Ecto neural progenitor cell (in vitro differentiated cells): ENCODE measurements at places on chromosomes 5 and 9.

GRCh38 chr5:17216974-17217492 is 398 bp upstream of the BASP1 start:
- DNase-seq: peak; percentile 81

- no peak for DNase-seq
Observed at GRCh38 chr5:116494784-116495450, 79.7 kb downstream of the SEMA6A start.

- DNase-seq: no peak
Observed at GRCh38 chr9:132193227-132194124, 31.6 kb downstream of the NTNG2 start.

DNA sequence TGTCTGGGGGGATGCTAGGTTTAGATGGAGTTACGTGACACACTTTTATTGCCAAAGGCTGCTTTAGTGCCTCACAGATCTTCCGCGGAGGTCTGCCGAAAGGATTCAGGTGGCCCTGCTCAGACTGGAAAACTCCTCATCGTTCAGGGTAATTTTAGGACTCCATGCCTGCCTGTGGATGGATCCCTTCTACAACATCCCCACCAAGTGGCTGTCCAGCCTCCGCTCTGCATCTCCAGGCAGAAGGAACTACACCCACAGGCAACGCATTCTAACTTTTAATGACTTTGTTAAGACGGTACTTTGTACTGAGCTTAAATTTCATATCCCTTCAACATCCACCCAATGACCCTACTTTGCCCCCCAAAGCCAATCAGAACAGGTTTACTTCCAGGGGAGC is 29.4 kb downstream of the ATPSCKMT start:
- no peak for DNase-seq

DNA sequence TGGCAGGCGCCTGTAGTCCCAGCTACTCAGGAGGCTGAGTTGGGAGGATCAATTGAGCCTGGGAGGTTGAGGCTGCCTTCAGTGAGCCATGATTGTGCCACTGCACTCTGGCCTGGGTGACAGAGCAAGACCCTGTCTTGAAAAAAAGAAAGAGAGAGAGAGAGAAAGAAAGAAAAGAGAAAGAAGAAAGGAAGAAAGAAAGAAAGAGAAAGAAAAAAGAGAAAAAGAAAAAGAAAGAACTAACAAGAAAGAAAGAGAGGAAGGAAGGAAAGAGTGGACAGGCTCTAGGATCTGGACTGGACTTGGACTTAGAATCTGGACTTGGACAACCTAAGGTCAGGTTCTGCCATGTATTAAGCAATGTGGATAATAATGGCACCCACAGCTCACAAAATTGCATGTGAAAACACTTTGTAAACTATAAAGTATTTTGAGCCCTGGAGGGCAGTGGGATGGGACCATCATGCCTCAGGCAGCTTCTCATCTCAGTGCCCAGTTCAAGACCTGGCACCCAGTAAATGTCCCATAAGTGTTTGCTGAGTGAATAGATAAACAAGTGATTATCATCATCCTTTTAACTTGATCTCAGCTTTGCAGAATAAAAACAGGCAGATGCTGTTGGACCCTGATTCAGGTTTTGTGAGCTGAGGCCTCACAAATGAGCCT is 12.8 kb upstream of the PHF19 start:
- no peak for DNase-seq

DNA sequence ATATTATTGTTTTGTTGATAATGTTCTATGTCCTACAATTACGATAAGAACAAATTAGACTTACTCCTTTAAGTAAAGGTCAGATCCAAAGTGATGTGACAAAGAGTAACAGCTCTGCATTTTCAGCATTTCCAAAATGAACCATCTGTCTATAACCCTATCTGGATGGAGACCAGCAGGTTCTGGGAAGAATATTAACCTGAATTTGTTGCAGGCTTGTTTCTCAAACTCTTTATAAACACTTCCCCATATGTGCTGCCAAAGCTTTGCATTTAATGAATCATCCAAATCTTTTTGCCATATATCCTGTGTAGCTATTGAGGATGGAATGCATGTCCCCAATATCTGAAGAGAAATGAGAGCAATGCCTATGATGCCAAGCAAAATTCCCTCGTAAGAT is 198.9 kb upstream of the SLC27A6 start:
- DNase-seq: no peak

DNA sequence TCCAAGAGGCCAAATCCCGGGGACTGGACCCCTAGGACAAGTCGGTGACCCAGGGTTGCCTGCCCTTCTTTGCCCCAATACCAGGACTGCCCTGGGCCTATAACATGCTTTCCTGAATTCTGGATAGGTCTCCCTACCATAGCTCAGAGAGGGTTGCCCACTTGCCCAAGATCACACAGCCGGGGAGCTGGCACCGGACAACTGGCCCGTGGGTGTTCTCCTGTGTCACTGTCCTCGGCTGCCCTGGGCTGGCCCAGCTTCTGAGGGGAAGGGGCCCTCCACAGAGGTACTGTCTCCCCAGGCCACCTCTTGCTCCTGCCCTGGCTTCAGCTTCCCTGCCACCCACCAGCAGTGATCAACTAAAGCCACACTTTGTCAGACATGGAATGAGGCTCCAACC is 28.8 kb upstream of the TTLL11 start:
- DNase-seq: no peak

- DNase-seq: no peak
Observed at GRCh38 chr5:65986796-65987195, 60.4 kb downstream of the ERBIN start.

DNA sequence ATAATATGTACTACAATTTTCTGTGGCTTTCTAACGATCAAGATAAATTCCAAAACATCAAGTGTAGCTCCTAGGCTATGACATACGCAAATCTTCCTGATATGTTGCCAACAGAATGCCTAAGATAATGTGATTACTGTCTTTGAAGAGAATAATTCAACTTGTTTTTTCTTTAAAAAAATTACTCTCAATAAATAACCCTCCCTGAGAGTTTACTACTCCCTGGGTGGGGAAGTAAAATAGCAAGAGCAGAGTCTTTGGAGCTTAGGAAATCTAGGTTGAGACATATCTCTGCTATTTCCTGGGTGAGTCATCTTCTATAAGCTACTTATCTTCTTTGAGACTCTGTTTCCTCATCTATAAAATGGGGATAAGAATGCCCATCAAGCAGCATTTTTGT is 201.2 kb downstream of the ACTL7B start:
- DNase-seq: no peak

DNA sequence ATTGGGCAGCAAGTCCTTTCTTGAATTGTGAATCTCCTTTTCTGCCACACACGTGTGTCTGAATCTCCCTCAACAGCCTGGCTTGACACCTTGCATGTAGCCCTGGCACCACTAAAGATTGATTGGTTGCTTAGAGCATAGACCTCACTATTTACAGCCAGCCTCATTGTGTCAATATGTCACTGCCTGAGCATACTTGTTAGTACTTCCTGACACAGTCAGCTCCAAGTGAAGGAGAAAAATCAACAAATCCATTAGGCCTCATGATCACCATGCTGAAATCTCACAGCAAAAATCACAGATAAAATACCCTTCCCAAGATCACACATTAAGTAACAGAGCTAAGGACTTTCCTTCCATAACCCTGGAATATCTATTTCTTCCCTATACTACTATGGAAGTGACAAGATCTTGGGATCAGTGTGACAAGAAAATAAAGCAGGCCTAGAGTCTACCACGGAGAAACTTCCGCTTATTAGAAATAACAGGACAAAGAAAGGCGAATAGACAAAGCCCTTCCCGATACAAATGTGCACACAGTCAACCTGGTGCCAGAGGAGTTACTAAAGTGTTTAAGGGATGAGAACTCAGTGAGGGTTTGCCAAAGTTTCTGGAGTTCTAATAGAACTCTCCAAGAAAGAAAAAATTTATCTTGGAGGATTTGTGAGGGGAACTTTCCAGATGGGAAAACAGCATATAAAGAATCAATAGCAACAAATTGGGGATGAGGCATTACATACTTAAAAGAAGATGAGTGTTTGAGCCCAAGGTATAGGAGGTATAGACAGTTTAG is 5.6 kb upstream of the ARL15 start:
- no peak for DNase-seq

GRCh38 chr5:5309645-5310044 is 112.8 kb upstream of the ICE1 start:
- no peak for DNase-seq

DNA sequence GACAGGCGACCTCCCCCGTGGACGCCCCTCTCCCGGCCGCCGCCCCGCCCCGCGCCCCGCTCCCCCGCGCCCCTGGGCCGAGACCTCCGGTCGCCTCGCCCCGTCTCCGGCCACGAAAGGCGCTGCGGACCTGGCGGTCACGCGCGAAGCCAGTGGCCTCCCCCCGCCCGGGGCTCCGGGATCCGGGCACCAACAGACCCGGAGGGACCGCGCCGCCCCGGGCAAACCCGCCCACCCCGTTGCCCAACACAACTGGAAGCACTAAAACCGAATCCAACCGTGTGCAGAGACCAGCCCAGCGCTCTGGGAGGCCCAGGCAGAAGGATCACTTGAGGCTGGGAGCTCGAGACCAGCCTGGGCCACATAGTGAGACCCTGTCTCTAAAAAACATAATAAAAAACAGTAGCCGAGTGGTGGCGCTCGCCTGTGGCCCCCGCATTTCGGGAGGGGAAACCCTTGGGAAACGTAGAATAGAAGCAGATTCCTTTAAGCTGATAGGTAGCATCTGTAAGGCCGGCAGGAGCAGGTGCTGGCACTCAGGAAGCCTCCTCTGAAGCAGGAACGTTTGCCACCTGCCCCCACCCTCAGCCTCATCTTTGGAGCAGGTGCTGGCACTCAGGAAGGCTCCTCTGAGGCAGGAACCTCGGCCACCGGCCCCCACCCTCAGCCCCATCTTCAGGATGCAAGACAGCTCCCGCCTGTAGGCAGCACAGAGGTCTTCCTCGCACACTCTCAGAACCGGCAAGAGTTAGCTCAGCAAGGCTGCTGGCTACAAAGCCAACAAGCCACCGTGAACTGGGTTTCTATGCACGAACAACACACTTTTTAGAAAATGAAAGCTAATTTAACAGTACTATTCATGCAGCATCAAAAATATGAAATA is 4.6 kb upstream of the SLC9A3 start:
- no peak for DNase-seq

DNA sequence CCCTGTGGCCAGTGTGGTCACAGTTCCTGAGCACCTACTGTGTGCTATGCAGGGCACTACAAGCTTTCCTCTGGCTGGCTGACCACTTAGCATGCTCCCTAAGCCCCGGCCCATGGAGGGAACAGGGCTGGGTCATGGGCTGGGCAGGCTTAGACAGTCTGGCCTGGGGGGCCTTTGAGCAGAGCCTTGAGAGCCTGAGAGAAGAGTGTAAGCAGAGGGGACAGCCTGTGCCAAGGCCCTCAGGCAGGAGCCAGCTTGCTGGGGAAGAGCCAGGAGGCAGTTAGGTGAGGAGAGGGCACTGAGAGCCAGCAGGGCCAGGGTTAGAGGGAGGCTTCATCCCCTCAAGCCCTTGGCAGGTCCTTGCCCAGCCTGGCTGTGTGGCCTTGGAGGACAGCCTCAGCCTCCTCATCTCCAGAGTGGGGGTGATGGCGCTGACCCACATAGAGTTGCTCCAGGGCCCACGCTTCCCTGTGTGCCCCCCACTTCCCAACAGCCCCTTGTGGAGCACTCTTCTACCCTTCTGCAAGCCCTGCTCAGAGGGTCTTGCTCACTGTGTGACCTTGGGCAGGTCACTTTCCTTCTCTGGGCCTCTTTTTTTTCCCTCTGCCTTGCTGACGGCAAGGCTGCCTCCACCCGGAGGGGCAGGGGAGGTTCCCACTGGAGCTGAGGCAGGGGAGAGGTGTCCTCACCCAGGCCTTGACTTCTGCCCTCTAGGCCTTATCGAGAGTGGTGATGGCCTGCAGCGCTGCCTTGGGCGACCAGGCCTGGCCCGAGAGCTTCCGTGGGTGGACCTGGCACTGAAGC is 107.1 kb downstream of the PHF2 start:
- peak; percentile 44 for DNase-seq

- no peak for DNase-seq
Observed at GRCh38 chr5:131533836-131534235, 101.2 kb downstream of the RAPGEF6 start.

DNA sequence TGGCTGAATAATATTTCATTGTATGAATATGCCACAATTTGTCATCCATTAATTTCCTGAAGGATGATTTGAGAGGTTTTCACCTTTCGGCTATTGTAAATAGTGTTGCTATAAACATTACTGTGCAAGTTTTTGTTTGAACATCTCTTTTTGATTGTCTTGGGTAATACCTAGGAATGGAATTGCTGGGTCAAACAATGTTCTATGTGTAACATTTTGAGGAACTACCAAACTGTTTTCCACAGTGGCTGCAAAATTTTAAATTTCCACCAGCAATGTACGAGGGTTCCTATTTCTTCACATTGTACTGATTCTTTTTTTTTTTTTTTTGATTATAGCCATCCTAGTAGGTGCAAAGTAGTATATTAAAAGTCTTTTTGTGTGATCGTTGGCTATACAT is 63.8 kb upstream of the ANKH start:
- no peak for DNase-seq

DNA sequence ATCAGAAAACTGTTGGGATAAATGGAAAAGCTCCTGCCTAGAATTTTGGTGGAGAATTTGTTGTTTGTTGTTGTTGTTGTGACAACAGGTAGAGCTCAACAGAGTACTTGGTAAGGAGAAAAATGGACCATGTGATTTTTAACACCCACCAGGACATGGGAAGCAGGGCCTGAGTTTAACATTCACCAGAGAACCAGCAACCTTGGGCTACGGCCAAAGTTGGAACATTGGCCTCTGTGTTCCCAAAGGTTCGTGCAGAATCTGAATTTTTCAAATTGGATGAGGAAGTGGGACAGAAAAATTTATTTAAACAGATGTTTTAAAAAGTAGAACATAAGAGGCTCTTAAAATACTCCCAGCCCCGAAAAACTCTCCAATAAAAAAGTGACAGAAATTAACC is 127.0 kb downstream of the GNA14 start:
- no peak for DNase-seq

- no peak for DNase-seq
Observed at GRCh38 chr9:89243296-89244061, 64.9 kb upstream of the SHC3 start.

DNA sequence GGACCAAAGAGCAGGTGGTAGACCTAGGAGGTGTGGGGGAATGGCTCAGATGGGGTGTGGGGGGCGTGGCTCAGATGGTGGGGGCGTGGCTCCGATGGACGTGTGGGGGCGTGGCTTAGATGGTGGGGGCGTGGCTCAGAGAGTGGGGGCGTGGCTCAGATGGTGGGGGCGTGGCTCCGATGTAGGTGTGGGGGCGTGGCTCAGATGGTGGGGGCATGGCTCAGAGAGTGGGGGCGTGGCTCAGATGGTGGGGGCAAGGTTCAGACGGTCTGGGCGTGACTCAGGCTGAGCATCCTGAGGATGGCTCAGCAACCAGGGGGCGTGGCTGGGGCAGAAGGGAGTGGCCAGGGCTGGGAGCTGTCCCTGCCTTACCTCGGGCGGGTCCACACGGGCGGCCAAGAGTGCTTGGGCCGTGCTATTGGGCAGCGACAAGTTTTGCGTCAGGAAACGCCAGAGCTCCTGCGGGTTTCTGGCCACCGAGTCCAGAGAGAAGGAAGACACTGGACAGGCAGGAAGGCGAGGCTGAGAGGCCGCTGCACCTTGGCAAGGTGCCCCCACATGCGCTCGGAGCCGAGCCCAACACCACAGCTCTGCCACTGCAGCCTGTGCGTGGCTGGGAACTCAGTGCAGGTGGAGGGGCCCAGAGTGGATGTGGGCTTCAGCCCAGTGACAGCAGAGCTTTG is 5.9 kb downstream of the ABCA2 start:
- DNase-seq: peak; percentile 78
